ENCODE measurements at places on chromosomes 1 and 21.

DNA sequence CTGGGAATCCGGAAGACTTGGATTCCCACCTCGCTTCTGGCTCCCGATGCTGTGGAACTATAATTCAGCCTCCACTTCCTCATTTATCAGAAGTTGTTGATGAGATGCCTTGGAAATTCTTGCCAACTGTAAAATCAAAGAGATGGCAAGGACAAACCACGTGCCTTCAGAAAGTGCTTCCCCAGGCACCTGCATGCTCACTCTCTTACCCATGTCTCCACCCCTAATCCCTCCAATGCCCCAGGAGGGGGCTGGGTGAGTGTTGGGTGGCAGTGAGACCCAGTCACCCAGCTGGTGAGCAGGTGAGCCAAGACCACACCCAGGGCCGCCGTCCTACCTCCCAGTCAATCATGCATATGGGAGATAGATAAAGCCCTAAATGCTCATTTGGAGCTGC lies 160.8 kb downstream of the PSMG1 start:
- DNase-seq: no peak

GRCh38 chr1:22906968-22907367 lies 65.7 kb downstream of the LACTBL1 start:
- DNase-seq: no peak

DNA sequence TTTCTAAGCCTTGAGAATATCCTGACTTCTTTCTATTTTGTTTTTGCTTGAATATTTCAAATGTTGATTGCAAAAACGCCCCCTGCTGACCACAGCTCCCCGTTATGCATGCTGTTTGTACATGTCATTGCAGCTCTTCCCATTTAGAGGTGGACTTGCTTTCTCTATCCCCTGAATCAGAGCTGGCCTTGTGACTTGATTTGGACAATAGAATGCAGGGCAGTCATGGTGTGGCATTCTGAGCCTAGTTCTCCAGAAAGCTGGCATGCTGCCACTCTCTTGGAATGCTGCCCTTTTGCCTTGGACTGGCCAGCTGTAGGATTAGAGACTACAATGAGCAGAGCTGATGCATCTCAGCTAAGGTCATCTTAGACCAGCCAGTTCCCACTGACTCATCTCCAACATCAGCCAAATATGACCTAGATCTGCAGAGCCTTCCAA lies 1561.5 kb downstream of the MRPL39 start:
- DNase-seq: no peak

DNA sequence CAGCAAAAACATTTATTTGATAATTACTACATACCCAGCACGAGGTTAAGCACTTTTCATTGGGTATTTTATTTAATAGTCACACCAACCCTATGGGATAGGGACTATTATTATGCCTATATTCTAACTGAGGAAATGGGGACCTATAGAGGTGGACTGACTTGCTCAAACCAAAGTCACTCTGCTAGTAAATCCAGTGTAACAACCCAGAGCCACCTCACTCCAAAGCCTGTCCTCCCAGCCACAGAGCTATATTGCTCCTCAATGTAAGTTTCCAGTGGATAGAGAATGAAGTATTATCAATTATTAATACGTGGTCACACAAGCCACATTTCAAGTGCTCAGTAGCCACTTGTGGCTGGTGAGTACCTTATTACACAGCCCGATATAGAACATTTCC lies 97.5 kb downstream of the RGS2 start:
- DNase-seq: no peak

DNA sequence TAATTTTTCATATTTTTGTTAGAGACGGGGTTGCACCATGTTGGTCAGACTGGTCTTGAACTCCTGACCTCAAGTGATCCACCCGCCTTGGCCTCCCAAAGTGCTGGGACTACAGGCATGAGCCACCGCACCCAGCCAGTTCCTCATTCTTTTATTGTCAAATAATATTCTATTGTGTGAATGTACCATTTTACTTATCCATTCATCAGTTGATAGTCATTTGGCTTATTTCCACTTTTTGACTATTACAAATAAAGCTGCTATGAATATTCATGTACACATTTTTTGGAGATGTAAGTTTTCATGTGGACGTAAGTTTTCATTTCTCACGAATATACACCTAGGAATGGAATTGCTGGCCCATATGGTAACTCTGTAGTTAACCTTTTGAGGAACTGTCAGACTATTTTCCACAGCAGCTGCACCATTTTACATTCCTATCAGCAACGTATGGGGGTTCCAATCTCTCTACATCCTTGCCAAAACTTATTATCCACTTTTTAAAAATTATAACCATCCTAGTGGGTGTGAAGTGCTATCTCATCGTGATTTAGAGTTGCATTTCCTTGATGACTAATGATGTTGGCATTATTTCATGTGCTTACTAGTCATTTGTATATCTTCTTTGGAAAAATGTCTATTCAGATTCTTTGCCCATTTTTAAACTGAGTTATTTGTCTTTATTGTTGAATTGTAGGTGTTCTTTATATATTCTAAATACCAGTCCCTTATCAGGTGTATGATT lies 12.7 kb downstream of the PACC1 start:
- no peak for DNase-seq

DNA sequence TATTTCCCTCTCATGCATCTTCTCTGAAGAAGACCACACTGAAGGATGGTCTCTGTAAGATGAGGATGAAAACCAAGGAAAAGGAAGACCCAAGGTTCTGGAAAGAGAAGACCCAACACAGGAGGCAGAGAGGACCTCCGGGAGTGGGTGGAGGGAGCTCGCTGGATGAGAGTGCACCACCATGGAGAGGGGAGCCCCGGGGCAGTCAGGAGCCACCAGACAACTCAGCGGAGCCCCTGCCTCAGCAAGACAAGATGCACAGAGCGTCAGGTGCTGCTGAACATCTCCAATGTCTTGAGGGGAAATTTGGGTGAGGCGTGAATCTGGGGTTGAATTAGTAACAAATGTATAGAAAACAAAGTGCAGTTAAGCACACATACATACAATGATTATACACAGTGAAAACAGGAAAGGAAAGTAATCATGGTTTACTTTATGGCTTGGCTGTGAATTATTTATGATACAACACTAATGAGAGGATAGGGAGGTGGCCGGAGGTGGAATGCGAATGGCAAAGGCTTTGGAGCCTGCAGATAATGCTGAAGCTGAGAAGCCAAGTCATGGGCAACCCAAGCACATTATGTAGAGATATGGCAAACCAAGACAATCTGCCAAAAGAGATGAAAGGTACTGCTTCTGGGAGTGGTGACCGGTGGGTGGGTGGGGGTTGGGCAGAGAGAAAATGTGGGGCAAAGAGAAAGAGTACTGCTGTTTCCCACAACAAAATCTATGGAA lies 80.4 kb upstream of the EDN2 start:
- no peak for DNase-seq

GRCh38 chr1:201356236-201356635 lies 21.2 kb downstream of the TNNT2 start:
- DNase-seq: no peak

- no peak for DNase-seq
Observed at GRCh38 chr1:201245082-201245481, 38.2 kb upstream of the PKP1 start.

DNA sequence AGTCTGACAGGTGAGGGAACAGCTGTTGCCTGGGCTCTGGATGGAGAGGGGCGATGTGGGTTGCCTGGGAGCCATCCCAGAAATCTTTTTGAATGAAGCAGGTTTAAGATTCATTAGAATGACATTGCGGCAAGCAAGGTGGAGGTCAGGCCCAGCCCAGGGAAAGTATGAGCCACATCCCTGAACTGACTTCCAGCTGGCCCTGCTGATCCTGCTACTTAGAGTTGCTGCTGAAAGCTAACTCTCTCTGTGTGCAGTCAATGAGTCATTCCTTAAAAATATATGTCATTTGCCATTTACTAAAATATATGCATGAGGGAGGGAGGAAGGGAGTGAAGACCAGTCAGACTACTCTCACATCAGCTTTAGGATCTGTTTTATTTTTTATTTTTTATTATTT lies 54.3 kb upstream of the RAB3GAP2 start:
- no peak for DNase-seq

DNA sequence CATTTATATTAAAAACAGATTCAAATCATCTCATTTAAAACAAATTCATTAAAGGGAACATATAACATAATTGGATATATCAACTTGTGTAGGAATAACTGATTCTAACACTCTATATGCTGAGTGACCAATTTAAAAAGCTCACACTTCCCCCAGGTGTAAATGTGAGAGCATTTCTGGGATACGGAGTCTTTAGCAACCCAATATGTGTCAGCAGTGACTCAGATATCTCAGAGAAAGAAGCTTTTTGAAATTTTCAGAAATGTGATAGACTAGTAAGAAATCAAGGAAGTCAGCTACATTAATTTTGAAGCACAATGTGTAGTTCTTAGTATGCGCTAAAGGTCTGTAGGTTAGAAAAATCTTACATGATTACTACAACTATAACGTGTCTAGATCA lies 87.9 kb upstream of the SERTAD4 start:
- DNase-seq: no peak

GRCh38 chr1:98962156-98962555 lies 42.5 kb downstream of the PLPPR5 start:
- no peak for DNase-seq

- no peak for DNase-seq
Observed at GRCh38 chr1:10374442-10374860, 24.4 kb upstream of the PGD start.

DNA sequence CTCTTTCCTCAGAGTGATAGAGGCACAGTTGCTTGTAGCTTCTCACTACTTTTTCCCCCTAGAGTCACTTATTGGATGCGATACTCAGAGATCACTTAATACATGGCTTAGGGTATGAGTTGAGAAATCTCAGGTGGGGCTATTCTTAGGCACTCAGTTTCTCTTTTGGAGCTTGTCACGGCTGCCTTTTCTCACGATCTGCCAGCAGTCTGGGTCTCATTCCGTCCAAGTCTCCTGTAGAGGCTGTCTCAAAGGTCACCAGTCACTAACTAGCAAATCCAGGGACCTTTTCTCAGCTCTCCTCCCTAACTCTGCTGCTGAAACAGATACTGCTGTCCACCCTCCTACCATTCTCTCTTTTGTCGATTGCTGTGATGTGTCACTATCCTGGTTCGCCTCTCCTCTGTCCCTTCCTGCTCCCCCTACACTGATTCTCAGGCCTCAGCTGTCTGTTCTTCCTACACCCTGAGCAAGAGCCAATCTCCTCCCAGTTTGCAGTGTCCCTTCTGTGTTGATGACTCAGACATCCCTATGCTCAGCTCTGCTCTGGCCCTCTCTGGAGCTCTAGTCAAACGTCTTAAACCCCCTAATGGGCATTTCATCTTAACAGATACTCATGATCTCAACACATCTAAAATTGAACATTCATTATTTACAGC lies 12.4 kb downstream of the ATP1A2 start:
- no peak for DNase-seq

DNA sequence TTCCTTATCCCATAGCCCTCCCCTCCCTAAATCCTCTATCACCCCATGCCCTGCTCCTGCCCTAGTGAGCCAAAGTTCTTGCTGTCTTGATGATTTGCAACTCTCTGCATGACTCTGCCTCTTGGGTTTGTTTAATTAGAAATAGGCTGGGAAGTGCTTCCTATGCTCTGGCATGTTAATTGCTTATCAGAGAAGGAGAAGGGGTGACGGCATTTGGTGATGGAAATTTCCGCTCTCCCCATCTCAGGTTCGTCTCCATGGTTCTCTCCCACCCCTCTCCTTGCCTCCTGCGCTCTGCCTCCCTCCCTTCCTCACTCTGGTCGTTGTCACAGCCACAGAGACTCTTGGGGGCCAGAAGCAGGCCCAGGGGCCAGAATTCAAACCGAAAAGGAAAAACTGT lies 68.9 kb downstream of the LRRN2 start:
- no peak for DNase-seq

DNA sequence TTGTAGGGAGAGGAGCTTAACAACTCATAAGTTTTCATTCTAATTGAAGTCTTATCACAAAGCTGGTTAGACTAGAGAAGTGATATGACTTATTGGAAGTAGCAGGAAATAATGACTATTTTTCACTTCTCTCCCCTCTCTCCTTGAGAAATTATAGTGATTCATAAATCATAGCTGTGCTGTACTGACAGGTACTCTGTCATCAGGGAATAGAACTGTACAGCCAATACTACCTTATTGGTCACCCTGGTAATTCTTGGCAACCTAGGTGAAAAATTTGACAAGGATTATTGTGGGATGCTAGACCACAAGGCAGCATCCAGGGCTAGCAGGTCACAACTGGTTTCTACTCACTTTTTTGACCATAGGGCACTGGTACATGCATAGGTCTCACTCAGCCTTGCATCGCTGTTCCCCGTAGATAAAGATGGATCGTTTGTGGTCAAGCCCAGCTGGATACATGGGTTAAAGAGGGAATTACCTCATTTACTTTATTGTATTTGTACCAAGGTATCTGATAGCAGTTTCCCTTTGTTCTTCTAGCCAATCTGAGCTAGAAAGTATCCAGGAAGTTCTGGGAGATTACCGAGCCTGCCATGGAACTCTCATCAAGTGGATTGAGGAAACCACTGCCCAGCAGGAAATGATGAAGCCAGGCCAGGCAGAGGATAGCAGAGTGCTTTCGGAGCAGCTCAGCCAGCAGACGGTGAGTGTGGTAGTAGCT lies 113.6 kb downstream of the MACF1 start:
- DNase-seq: no peak

DNA sequence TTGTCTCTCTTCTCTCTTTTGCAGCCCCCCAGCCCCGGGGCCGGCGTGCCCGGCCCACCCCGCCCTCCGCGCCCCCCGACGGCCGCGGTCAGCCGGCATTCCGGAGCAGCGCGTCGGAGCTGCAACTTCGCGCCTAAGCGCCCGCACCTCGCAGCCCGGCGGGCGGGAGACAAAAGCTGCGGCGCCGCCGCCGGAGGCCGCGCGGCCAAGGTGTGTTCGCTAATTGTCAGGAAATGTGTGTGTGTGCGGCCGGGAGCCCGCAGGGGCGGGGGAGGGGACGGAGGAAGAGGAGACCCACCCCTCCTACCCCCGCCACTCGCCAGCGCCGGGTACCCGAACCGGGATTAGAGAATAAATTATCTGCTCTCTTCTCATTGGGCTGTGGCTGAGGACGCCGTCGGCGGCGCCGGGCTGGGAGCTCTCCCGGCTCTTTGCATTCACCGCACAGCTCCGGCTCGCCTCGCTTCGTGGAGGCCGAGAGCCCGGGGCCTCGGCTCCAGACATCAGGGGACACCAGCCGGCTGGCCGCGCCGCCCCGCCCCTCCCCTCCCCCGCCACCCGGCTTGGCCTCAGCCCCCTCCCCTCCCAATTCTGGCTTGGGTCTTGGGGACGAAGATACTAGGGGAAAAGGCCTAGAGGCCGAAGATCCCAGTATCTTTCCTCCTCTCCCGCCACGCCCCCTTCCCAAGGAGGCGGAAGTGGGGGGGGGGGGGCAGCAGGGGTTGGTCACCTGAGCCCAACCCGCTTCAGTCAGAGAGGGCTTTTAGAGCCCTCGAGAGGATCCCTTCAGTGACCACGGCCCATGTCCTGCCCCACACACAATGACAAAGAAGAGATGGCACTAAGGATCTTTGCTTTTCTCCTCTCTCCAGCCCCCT lies 1.3 kb upstream of the BLACAT1 start:
- DNase-seq: no peak

GRCh38 chr21:42563261-42563660 lies 49.6 kb downstream of the SLC37A1 start:
- DNase-seq: no peak
